ENCODE measurements at places on chromosomes 1 and 21. TPM values are rescaled to one million over a fixed set of nuclear protein-coding genes. Genes with fewer than 3 reads are reported as not detected.

- no peak for DNase-seq
Observed at GRCh38 chr21:36282568-36283230, 37.3 kb upstream of the MORC3 start.

- DNase-seq: no peak
Observed at GRCh38 chr1:50975436-50975835, 5.4 kb downstream of the CDKN2C start.

DNA sequence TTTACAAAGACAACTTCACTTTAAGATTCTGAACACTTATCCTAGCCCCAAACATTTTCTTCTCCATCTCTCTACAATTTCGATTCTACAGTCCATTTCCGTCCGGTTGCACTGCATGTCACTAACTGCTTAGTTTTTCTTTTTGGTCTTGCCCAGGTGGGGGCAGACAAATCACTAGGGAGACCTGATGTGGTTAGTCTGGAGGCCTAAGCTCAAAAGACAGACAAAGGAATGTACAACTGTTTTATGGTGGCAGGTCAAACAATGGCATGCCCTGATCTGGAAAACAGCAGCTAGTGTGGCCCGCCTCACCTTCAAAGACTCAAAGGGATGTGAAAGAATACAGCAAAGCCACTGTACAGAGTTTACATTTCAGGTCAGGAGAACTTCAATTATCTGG, 3.8 kb downstream of the ETV3 start:
- DNase-seq: no peak

DNA sequence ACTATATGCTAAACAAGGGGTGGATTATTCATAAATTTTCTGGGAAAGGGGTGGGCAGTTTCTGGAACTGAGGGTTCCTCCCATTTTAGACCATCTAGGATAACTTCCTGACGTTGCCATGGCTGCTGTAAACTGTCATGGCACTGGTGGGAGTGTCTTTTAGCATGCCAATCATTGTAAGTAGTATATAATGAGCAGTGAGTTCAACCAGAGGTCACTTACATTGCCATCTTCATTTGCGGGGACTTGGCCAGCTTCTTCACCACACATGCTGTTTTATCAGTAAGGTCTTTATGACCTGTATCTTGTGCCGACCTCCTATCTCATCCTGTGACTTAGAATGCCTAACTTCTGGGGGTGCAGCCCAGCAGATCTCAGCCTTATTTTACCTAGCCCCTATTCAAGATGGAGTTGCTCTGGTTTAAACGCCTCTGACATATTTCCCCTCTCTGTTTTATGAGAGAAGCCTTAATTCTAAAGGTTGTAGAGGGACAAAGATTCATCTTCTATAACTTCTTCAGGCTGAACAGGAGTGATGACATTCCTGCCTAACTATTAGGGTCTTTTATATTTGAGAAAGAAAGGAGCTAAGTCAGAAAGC, 60.4 kb downstream of the DIP2A start:
- DNase-seq: no peak

DNA sequence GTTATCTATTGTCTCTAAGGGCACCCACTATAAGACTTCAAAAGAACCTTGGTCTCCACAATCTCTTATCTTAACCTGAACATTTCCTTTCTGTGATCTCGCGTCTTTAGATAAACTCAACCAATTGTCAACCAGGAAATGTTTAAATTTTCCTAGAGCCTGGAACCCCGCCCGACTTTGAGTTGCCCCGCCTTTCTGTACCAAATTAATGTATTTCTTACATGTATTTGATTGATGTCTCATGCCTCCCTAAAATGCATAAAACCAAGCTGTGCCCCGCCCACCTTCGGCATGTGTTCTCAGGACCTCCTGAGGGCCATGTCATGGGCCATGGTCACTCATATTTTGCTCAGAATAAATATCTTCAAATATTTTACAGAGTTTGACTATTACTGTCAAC, 5.9 kb upstream of the CXADR start:
- no peak for DNase-seq

DNA sequence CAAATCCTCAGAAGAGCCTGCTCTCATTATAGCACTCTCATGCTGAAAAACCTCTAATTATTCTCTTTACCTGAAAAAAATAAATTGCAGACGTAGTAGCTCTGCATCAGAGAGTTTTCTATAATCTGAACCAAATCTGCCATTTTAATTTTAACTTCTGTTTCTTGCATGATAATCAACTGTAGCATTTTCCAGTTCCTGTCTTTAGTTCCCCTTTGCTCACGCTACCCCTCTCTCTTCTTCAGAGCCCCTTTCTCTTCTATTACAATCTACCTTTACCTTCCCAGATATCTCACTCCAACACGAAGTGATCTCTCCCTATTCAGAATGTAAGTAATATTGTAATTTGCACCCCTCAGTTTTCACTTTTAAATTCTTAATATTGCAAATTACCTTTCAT, 31.4 kb downstream of the FMO1 start:
- DNase-seq: no peak

- no peak for DNase-seq
Observed at GRCh38 chr21:44049606-44050005, 37.5 kb downstream of the TRAPPC10 start.

DNA sequence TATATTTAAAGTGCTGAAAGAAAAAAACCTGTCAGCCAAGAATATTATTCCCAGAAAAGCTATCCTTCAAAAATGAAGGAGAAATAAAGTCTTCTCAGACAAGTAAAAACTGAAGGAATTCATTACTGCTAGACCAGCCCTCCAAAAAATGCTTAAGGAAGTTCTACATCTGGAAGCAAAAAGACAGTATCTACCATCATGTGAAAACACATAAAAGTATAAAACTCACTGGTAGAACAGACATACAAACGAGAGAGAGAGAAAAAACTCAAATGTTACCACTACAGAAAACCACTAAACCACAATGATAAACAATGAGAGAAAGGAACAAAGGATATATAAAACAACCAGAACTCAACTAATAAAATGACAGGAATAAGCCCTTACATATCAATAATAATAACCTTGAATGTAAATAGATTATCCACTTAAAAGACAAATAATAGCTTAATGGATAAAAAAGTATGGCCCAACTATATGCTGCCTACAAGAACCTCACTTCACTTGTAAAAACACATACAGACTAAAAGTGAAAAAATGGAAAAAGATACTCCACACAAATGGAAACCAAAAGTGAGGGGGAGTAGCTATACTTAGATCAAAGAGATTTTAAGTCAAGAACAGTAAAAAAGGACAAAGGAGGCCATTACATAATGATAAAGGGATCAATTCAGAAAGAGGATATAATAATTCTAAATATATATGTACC, 22.0 kb downstream of the NSL1 start:
- DNase-seq: no peak

DNA sequence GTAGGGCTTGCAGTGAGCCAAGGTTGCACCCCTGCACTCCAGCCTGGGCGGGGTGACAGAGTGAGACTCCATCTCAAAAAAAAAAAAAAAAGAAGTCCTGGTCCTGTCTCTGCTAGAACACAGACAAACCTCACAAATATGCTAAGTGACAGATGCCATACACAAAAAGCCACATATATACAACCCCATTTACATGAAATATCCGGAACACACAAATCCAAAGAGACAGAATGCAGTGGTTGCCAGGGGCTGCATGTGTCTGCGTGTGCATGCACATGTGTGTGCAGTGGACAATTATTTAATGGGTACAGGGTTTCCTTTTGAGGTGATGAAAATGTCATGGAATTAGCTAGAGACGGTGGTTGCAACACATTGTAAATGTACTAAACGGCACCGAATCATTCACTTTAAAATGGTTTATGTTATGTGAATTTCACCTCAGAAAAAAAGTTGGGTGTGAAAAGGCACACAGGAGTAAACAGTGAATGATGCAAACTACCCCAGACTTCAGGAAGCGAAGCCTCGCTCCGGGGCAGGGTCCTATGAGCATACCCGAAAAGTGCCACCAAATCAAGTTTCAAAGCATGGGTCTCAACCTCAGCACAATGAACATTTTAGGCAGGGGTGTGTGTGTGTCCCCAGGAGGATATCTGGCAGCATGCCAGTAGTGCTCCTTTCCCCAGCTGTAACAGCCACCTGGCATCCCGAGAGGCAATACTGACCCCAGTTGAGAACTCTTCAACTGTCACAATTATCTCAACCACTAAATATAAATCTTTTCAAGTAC, 48.3 kb downstream of the GNB1 start:
- no peak for DNase-seq

- DNase-seq: peak; percentile 35
Observed at GRCh38 chr1:58412071-58412580, 134.4 kb downstream of the OMA1 start.

DNA sequence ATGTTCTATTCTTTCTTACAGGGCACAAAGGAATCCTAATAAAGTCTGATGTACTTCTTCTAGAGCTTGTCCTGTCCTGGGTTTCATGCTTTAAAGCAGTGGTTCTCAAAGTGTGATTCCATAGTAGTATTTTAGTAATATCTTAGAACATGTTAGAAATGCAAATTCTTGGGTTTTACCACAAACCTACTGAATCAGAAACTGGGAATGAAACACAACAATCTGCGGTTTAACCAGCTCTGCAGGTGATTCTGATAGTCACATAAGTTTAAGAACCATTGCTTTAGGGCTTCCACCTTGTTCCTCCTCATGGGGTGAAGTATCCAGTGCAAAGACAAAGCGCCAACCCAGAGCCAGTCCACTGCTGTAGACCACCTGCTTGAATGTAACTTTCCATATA, 41.1 kb downstream of the NGF start:
- no peak for DNase-seq

GRCh38 chr1:30267856-30268255, 455.5 kb downstream of the MATN1 start:
- DNase-seq: no peak

Gene MCOLN3
- total RNA-seq: 11.6 TPM

Gene RORC
- 0.17 TPM for total RNA-seq

Gene RBP7
- 11.1 TPM for total RNA-seq
